AG04449 (cell line): ENCODE measurements at places on chromosomes 11 and 22.
A peak's percentile ranks its signal among the peaks of the same experiment; 100 is the strongest.

DNA sequence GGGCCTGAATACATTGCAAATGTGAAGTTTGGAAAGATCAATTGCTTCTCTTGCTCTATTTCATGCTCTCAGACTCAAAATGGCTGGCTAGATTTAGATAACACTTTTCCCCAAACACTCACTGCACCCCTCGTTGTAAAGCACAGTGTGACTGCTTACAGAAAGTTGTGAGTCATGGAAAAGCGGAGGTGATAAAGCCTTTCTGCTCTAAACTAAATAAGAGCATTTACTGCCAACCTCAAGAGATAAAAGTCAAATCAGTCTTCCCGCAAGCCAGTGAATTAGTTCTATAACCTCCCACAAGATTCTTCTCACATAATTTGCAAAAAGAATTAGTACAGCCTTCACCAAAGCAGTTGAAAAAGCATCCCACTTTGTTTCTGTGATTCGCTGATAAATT, 168.7 kb downstream of the WT1 start:
- no peak for DNase-seq

DNA sequence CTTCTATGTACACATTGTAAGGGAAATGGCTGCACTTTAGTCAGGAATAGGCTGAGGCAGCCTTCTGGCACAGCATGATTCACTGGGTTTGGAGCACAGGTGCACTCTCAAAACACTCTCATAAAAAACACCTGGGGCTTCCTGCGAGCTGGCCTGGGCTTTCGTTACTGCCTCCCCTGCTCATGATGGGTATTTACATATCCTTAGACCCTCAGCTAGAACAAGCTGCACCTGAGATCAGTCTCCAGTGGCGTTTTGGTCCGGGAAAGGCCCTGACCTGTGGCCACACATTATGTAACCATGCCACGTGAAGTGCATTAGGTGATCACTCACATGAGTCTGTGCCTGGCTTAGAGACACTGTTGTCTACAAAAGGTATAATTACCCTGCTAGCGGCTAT, 321.7 kb downstream of the TMEM135 start:
- DNase-seq: no peak

DNA sequence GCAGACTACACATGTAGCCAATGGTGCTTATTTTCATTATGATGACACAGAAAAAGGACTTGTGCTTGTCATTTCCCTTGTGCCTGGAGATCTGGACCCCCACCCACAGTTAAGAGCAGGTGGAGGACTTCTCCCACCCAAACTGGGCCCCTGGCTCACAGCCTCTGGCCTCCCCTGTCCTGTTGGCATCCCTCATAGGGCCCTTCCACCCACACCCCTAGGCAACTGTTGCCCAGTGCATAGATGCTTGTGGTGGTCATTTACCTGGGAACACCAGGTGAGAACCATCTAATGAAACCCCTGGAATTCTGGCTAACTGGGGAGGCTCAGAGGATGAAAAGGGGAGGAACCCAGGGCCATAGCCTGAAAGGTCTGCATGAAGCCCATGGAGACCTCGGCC, 355.9 kb downstream of the BUD13 start:
- no peak for DNase-seq

DNA sequence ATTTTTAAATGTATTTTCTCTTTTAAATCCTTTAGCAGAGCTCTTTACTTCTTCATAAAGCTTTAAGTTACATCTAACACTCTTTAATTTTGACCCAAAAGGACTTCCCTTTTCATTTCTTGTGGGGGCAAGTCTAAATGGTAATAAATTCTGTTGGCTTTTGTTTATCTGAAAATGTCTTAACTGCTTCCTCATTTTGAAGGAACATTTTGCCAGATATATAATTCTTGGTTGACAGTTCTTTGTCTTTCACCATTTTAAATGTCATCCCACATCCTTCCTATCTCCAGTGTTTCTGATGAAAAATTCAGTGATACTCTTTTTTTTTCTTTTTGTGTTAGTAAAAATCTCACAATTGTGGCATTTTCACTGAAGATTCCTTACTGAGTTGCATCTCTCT, 44.7 kb upstream of the ZBTB44 start:
- no peak for DNase-seq

- peak; percentile 23 for DNase-seq
These were observed 98.6 kb downstream of the KIF18A start for GRCh38 chr11:28009388-28009787.

GRCh38 chr11:23138761-23139160, 278.5 kb upstream of the CCDC179 start:
- DNase-seq: no peak

DNA sequence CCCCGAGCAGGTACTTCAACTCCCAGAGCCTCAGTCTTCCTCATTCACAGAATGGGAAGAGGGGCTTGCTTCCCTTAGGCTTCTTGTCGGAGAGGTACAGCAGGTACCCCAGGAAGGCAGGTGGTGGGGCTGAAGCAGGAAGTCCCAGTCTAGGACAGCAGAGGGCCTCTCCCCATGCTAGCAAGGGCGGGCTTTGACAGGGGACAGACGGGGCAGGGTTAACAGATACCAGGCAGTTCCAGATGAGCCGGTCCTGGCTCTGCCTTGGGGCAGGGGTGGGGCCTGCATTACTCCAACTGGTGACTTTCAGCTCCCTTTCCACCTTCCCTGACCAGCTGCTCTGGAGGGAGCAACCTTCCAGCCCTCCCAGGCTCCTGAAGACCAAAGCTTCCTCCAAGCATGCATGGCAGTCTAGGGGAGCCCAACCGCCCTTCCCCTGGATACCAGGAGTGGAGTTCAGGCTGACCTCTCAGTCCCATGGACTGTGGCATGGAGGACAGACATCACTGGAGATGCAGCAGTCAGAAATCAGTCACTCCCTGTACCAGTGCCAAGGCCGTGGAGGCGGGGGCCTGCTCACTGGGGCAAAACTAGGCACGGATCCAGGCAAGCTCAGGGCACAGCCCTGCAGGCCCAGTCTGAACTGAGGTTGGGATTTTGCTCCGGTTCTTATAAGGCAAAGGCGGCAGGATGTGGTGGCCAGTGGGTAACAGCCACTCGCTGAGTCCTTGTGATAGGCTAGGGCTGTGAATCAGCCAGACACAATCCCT, 60.5 kb downstream of the NAT10 start:
- DNase-seq: no peak

- no peak for DNase-seq
These were observed 7.1 kb downstream of the EWSR1 start for GRCh38 chr22:29275167-29275566.

GRCh38 chr11:108593923-108594434, 411 bp upstream of the EXPH5 start:
- no peak for DNase-seq
